ENCODE measurements at places on chromosomes 5 and 9.

- DNase-seq: no peak
Observed at GRCh38 chr5:141941779-141942178, 16.2 kb downstream of the PCDH12 start.

DNA sequence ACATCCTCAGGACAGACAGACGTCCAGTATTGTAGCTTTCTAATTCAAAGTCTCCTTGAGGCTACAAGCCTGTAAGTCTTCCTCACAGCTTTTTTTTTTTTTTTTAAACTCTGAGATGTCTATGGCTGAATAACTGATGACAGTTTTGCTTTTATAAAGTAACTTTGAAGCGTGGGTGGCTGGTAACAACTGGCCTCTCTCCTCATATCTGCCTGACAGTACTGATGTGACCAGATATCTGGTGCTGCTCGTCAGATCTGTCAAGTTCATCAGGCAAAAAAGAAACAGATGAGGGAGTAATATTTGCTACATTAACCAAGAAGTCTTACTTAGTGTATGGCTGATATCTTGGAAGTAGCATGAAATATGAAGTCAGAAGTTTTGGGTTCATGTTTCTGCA lies 72.6 kb downstream of the GDNF start:
- no peak for DNase-seq

- no peak for DNase-seq
Observed at GRCh38 chr5:32753051-32753450, 41.9 kb downstream of the NPR3 start.

DNA sequence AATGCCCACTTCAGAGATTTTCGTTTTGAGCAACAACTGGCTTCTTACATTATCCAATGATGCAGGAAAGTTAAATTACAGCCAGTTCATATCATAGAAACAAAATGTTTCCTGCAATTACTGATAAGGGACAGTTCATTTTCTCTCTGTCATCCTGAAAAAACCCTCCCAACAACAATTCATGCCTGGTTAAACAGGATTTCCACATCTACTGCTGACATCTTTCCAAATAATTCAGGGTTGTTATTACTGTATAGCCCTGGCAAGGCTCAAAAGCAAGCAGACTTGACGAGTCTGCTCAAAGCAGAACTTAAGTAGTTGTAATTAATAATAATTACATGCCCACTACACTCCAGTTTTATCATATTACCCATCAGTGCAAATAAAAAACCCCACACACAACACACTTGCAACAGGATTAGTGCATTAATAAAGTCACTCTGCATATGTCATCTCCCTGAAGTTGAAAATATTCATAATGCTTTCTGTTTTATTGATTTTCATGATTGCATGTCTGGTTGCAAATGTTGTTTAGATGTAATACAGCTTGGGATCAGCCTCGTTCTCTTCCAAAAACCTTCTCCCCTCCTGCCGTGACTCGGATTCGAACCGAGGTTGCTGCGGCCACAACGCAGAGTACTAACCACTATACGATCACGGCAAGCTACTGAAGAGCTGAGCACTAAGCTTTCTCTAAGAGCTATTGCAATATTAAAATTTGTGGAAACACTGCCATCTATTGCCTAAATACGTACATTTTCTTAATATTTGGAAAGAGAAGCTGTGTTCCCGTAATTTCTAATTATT lies 119.6 kb upstream of the NFIB start:
- DNase-seq: peak; percentile 97

- DNase-seq: no peak
Observed at GRCh38 chr5:112640546-112640945, 97.1 kb upstream of the APC start.

- DNase-seq: peak; percentile 29
Observed at GRCh38 chr5:119630752-119631440, 1.5 kb downstream of the FAM170A start.

GRCh38 chr9:15377625-15378540 lies 44.8 kb upstream of the SNAPC3 start:
- peak; percentile 84 for DNase-seq

- DNase-seq: peak; percentile 84
Observed at GRCh38 chr9:81558091-81558830, 131.1 kb downstream of the TLE1 start.

- DNase-seq: no peak
Observed at GRCh38 chr5:157924931-157925729, 66.2 kb upstream of the CLINT1 start.

GRCh38 chr9:94948567-94949235 lies 222.2 kb downstream of the AOPEP start:
- no peak for DNase-seq

- DNase-seq: no peak
Observed at GRCh38 chr9:91868732-91869391, 81.2 kb downstream of the ROR2 start.

DNA sequence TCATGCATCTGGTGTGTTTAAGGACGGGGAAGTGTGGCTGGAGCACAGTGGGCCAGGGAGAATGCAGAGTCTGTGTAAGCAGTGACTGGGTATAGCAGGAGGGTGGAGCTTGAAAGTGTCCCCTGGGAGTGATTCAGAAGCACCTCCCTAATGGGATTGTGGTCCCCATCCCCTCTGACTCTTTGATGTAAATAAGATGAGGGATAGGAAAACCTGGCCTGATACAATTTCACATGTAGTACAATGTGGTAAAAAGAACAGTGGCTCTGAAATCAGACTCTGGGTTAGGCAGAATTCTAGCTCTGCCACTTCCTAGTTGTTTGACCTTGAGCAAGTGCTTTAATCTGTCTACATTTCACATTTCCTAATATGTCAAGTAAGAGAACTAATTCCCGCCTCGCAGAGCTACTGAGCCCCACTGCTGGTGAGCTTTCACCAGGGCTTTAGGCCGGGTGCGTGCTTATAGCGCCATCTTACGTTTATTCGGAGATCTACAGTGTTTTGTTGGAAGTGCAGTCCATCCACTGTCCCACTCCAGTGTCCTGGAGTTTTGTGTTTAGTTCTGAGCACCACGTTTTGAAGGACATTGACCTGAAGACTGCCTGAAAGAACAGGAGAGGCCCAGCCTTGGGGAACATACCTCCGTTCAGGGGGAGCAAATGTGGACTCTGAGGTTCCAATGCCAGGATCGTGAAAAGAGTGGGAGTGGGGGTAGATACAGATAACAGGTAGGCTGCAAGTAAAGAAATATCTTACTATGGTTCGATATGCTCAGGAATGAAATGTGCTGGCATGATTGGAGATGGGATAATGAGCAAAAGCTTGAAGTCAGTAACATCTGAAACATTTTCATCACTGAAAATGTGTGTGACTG lies 51.2 kb upstream of the TESK1 start:
- DNase-seq: peak; percentile 72

DNA sequence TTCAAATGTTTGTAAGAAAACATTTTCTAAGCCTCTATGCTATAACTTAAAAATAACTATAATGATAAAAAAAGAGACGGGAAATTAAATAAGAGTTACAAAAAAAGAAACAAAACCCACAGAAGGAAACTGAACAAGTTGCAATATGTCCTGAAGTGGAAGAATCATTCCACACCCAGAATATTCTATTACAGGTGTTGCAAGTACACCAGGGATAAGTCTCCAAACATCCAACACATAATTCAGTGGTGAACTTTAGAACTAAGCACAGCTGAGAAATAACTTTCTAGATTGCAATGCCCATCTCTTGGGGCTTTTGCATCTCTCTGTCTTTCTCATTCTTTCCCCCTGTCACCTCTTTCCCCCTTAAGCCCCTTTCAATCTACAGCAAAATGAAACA lies 325.2 kb downstream of the BRINP1 start:
- no peak for DNase-seq

DNA sequence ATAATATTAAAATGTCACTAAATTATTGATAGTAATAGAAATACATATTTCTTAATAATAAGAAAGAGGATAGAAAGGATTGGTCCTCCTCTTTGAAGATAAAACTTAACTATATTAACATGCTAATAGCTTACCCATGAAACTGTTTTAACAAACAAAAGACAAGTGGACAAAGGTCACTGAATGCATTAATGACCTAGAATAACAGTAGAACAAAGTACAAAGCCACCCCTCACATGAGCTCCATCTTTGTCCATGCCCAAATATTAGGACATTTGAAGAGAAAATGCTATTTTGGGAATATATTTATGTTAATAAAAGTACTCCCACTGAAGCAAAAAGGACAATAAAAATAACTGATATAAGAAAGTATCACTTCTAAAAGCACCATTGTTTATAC lies 34.1 kb upstream of the SLC22A5 start:
- DNase-seq: no peak

GRCh38 chr5:123398058-123398733 lies 25.0 kb downstream of the CEP120 start:
- DNase-seq: no peak

GRCh38 chr5:78845470-78845869 lies 139.6 kb downstream of the ARSB start:
- DNase-seq: no peak

- no peak for DNase-seq
Observed at GRCh38 chr5:95261437-95262175, 23.3 kb downstream of the MCTP1 start.

DNA sequence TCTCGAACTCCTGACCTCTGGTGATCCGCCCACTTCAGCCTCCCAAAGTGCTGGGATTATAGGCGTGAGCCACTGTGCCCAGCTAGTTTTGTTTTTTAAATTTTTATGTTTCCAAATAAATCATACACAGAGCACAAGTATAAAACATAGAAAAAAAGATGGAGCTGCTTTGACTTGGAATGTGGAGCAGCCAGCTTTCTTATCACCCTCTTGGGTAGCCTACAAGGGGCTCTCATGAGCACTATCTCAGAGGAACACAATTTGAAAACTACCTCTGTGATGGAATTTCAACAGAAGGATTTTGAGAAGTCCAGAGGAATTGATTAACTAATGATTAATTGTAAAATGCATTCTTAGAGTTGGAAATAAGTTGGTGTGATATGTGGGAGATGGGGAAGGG lies 45.9 kb downstream of the NSD1 start:
- no peak for DNase-seq

GRCh38 chr5:165397516-165397915 lies 1892.1 kb downstream of the MAT2B start:
- peak; percentile 12 for DNase-seq

- no peak for DNase-seq
Observed at GRCh38 chr9:3608011-3608410, 82.2 kb upstream of the RFX3 start.

DNA sequence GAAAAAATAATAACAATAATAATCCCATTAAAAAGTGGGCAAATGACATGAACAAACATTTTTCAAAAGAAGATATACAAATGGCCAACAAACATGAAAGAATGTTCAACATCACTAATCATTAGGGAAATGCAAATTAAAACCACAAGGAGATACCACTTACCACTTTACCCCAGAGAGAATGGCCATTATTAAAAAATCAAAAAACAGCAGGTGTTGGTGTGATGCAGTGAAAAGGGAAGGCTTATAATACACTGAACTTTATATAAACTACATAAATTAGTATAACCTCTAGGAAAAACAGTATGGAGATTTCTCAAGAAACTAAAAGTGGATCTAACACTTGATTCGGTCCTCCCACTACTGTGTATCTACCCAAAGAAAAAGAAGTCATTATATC lies 81.9 kb downstream of the DROSHA start:
- no peak for DNase-seq

DNA sequence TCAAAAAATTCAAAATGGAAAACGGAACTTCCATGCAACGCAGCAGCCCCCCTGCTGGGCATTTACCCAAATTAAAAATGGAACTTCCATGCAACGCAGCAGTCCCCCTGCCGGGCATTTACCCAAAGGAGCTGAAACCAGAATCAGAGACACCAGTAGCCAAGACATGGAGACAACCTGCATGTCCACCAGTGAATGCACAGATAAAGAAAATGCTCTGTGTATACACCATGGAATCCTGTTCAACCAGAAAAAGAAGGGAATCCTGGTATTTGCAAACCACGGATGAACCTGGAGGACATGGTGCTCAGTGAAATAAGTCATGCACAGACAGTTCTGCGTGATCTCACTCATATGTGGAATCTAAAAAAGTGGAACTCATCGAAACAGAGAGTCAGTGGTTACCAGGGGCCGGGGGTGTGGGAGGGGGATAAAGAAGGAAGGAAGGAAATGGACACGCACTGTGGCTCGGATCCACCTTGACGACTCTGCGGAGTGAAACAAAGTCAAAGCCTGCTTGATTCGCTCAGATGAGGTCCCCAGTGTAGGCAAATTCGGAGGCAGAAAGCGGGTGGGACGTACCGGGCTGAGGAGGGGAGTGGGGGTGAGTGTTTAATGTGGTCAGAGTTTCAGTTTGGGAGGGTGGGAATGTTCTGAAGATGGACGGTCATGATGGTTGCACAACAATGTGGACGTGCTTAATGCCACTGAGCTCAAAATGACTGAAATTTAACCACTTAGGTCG lies 40.2 kb upstream of the EXOC3 start:
- no peak for DNase-seq

DNA sequence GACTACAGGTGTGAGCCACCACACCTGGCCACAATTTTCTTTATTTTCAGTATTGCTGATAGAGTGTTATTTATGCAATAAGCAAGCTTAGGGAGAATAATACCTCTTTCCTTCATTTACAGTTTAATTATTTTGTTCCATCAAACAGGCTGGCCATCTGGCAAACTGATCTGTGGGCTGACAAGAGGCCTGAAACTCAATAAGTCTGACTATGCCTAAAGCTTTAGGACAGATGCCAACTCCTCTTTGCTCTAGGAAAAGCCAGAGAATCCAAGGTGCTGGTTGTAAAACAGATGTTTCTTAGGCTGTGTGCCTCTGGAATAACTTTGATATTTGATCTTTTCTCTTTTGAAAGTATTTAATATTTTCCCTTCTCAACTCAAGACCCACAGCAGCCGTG lies 98.4 kb downstream of the TARS1 start:
- DNase-seq: no peak

GRCh38 chr5:82766206-82766605 lies 311.0 kb downstream of the TMEM167A start:
- no peak for DNase-seq

DNA sequence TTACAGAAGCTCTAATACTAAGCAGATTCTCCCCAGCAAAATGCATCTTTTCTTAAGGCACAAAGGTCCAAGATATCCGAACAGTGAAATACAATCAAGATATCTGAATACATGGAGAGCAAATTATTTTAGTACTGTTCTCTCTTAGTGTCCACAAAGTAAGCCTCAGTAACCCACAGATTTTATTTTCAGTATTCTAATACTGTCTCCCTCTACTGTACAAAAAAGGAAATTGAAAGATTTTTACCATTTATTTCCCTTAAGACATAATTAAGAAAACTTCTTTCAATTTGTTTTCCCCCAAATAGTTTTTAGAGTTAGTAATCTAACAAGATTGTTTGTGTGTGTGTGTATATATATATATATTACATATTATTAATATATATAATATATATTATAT lies 24.7 kb upstream of the NOL6 start:
- DNase-seq: peak; percentile 29

DNA sequence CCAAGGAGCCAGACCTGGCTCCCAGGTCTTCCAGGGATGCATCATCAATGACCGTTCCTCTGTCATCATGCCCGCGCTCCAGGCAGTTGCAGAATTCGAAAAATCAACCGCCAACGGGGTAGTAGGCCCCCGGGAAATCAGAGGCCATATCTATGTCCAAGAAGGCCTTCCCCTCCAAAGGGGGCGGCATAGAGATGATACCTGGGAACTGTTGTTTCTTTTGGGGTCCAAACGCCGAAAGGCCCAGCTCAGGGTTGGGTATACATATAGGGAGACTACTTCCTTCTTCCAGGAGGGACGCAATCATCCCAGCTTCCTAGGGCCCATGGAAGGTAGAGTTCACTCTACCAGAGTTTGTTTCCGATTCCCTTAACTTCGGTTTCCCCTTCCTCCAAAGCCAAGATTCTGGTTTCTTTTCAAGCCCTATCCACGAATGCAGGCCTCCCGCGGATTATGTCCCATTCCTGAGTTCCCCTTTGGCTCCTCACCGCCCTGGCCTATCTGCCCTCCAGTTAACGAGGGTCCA lies 754 bp downstream of the DCAF12 start:
- no peak for DNase-seq

All from lung (tissue), 17 donors.